Frontal cortex (tissue), 4 donors: ENCODE measurements at places on chromosomes 12 and 14. TPM values are rescaled to one million over a fixed set of nuclear protein-coding genes. Genes with fewer than 3 reads are reported as not detected.

ACSM4 gene
- not detected for total RNA-seq

RILPL1 gene
- total RNA-seq, result 3.7 TPM

CD163 gene
- total RNA-seq, result 1.6 TPM

DPF3 gene
- total RNA-seq, result 5.7 TPM

TAS2R13 gene
- total RNA-seq, result 2.4 TPM

TAS2R8 gene
- total RNA-seq, result under 0.01 TPM

TBX3 gene
- 1.6 TPM for total RNA-seq

PTPN21 gene
- total RNA-seq, result 6.1 TPM

DAZAP2 gene
- total RNA-seq, result 34.2 TPM

GLS2 gene
- 4.1 TPM for total RNA-seq

SLC10A1 gene
- not detected for total RNA-seq

MGAT4C gene
- 72.2 TPM for total RNA-seq
